ENCODE measurements at places on chromosomes 2 and 18.

GRCh38 chr2:100018341-100019193, 123.8 kb downstream of the AFF3 start:
- peak; percentile 91 for DNase-seq

DNA sequence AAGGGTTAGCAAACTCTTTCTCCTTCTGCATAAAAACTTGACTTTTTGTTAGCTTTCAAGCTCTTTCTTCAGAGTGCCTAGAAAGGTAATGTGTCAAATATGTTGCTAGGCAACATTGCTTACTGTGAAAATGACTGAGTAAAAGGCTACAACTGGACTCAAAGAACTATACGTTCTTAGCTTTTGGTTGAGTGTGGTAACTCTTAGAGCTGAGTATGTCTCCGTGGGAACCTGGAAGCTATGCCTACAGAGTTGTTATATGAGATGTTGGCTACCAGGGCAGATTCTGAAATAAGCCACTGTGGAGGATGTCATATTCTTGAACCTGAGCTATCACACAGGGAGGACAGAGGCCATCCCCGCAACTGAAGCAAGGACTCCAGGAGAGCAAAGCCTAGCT, 105.5 kb downstream of the ARL6IP6 start:
- DNase-seq: no peak

DNA sequence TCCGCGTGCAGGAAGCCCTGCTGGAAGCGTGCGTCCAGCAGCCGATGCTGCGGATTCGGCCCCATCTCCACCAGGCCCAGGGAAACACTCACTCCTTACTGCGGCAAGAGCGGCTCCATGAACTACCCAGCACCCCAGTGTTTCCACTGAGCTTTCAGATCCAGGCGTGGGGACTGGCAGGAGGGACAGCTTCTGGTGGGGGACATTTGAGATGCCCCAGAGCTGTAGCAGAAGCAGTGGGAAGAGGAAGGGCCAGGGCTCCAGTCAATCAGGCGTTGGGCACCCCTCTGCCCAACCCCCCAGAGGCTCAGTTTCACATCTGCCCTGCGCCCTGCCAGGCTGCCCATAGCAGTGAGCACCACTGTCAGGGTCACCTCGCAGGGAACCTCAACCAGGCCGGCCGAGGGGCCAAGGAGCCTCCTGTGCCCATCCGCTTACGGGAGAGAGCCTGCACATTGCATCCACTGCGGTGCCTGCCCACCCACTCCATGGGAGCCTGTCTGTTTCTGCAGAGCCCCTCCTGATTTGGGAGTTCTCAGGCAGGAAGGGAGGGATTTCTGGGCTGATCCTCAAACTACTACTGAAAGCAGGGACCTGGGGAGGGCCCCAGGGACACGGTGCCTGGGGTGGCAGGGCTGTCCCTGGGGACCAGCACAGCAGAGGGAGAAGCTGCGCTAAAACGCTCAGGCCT, 4.6 kb downstream of the AGXT start:
- DNase-seq: no peak

GRCh38 chr2:236712961-236713673, 143.5 kb downstream of the ACKR3 start:
- DNase-seq: no peak

- DNase-seq: no peak
These were observed 1241.1 kb upstream of the LRRTM1 start for GRCh38 chr2:81545626-81546025.

Measured in EH (cell line).